GM06990 (cell line): ENCODE measurements at places on chromosomes 11 and 22.
A peak's percentile ranks its signal among the peaks of the same experiment; 100 is the strongest.

- DNase-seq: no peak
Observed at GRCh38 chr22:39527481-39527961, 5.0 kb downstream of the RPS19BP1 start.

DNA sequence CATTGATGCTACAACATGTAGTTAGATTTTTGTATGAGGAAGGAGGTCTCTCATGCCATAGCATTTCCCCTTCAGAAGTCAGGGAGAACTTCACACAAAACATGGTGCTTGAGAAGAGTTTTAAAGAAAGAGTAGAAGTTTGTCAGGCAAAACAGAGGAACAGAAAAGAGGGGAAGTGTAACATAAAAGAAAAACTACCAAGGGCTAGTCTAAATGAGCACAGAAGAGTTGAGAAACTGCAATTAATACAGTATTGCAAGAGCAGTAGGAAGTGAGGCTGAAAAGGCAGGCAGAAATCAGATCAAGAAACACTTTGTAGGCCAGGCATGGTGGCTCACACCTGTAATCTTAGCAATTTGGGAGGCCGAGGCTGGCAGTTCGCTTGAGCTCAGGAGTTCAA lies 61.0 kb downstream of the FAM168A start:
- no peak for DNase-seq

GRCh38 chr22:44883011-44883421 lies 126.8 kb downstream of the PHF21B start:
- DNase-seq: no peak

- DNase-seq: no peak
Observed at GRCh38 chr11:92766698-92767097, 202.8 kb upstream of the MTNR1B start.

GRCh38 chr22:50684501-50684900 lies 11.9 kb downstream of the SHANK3 start:
- no peak for DNase-seq

- no peak for DNase-seq
Observed at GRCh38 chr11:16318320-16318719, 38.0 kb downstream of the SOX6 start.

- no peak for DNase-seq
Observed at GRCh38 chr11:68962527-68963250, 18.1 kb downstream of the MRGPRD start.

GRCh38 chr11:111011275-111011594 lies 234.3 kb upstream of the POU2AF2 start:
- DNase-seq: no peak

DNA sequence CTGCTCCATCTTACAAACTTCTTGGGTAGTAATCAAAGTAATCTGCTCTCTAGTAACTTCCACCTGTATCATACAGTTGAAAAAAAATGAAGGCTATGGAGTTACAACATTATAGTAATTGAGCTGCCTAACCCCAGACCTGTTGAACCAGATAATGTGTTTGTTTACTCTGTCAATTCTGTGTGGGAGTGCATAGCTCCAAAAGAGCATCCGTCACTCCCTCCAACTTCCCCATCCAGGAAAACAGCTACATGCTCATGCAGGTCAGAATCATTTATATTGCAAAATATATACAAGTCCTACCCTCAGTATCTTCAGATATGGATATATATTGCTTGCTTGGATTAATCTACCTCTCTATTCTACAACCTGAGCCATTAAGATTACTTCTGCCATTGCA lies 244.0 kb upstream of the ANO5 start:
- DNase-seq: no peak

GRCh38 chr11:100557830-100558611 lies 129.1 kb upstream of the ARHGAP42 start:
- no peak for DNase-seq

DNA sequence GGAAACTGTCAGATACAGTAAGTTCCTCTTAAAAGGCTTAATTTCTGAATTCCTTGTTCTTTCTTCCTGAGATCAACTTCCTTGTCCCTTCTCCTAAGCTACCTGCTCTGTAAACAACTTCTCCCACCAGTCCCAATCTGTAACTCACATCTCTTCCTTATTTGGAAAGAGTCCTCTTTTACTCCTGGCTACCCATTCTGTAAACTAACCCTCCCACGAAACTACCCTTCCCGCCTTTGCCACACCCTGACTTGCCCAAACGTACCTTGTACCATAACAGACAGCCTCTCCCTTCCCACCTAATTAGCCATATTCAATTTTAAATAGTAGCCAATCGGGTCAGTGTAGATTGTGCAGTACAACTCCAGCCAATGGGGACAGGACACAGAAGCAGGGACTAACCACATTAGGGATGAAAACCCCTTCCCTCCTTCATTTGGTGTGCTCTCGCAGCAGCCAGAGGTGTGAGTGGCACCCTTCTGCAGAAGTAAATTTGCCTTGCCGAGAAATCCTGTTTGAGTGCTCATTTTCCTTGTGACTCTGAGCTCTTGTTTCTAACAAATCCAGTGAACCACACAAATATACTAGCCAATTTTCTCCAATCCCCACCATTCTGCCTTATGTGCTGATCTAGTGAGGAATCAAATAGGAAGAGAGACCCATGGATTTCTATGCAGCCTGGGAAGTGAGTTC lies 49.5 kb downstream of the ZNF280B start:
- no peak for DNase-seq

DNA sequence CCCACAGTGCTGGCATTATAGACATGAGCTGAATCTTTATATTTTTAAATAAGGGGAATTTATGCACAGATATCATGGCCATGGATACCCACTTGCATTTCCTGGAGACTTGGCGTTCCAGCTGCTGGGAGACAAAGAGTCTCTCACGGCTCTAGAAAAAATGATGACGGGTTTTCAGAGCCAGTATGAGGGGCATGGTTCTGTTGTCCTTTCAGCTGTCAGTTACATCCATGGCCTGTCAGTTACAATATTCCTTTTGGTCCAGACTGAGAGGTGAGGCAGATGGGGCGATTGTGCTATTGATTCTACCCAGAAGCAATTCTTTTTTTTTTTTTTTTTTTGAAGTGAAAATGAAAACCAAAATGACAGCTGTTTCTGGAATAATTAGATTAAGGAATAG lies 29.7 kb downstream of the USH1C start:
- no peak for DNase-seq

- no peak for DNase-seq
Observed at GRCh38 chr11:13210424-13210823, 67.2 kb upstream of the BMAL1 start.

DNA sequence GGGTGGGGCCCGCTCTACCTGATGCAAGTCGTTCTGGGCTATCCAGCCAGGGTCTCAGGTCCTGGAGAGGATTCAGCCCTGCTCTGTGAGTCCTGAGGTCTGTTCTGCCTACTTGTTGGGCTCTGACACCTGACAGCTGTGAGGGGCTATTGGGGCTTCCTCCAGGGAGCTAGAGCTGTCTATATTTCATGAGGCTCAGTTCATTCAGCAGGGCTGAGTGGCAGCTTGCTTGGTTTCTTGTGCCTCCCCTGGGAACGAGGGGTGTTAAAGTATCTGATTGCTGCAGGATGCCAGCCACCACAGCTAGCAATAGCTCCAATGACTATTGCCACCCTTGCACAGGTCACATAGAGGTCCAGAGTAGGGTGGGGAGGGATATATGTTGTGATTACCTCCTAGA lies 26.7 kb downstream of the INSC start:
- no peak for DNase-seq

DNA sequence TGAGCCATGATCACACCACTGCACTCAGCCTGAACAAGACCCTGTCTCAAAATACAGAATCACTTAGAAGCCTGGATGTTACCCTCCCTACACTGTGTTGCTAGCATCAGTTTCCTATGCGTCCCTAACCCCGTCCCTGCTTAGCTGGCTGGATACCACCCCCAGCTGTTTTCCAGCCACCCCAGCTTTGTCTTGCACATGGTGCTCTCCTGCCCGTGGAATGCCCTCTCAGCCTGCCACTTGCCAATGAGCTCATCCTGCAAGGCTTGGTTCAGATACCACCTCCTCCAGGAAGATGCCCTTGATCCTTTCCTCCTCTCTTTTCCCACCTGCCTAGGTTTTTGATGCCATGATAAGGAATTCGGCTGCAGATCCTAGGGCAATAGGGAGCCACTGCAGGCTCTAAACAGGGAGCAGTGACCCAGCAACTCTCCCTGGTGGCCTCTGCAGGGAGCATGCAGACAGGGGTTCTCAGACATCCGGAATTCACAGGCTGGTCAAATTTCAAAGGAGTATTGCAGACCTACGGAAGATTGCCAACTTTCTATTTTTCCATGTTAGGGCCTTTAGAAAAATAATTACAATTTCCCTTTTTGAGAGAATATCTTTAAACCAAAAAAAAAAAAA lies 52.7 kb upstream of the WNT7B start:
- no peak for DNase-seq

- no peak for DNase-seq
Observed at GRCh38 chr11:134528453-134528852, 116.4 kb upstream of the B3GAT1 start.

GRCh38 chr11:63015521-63016215 lies at the start of gene SLC22A8:
TSS of gene SLC22A8 (minus strand) at chr11:63015841. CDS start at chr11:63014958, 883 bp downstream.
- DNase-seq: no peak

GRCh38 chr11:1458340-1459218 lies 28.0 kb downstream of the MOB2 start:
- no peak for DNase-seq

GRCh38 chr11:15969281-15969680 lies 387.1 kb downstream of the SOX6 start:
- peak; percentile 7 for DNase-seq

GRCh38 chr11:65504674-65505465 lies 6.0 kb downstream of the MALAT1 start:
- no peak for DNase-seq

- no peak for DNase-seq
Observed at GRCh38 chr11:45444796-45445195, 158.7 kb upstream of the SYT13 start.
